ENCODE measurements at places on chromosomes 11 and 22. TPM values are rescaled to one million over a fixed set of nuclear protein-coding genes. Genes with fewer than 3 reads are reported as not detected.

GRCh38 chr11:26126741-26127140 is 205.2 kb upstream of the ANO3 start:
- DNase-seq, result no peak

DNA sequence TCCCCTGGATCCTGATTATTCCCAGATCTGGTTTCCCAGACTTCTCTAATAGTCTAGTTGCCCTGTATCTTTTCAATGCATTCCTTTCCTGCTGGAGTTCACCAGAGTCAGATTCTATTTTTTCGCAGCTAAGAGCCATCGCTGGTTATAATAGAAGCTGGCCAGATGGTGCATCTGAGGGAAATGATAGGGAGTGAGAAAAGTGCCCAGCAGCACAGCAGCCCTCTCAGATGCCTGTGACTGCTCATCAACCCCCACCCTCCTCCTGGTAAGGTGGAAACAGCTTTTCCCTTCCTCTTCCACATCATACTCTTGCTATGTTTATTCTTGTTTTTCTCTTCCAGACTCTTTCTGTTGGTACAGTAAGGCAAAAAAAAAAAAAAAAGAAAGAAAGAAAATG is 12.8 kb downstream of the OR8A1 start:
- DNase-seq, result no peak

- no peak for DNase-seq
These were observed 34.3 kb downstream of the RCOR2 start for GRCh38 chr11:63882555-63883242.

Gene FKBP2
- total RNA-seq, result 78.5 TPM

DNA sequence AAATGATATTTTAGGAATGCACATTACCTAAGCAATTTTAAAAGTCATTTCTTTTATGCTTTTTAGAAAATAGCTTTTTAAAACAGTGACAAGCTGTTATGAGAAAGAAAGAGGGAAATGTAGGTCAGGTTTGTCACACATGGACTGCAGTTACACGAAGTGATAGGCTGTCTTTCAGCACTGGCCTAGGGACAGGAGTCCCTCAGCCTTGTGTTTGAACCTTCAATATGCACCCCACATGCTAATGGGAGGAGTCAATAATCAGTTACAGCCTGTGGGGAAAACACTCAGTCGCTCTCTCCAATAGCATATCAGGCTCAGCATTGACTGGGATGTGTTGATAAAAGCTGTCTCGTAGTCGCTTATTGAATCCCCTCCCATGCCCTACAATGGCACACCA is 45.8 kb downstream of the DNAJC24 start:
- no peak for DNase-seq

GRCh38 chr11:1553808-1554594 is 18.1 kb downstream of the DUSP8 start:
- DNase-seq, result peak; percentile 71

Gene ANKK1
- total RNA-seq, result 0.67 TPM

DNA sequence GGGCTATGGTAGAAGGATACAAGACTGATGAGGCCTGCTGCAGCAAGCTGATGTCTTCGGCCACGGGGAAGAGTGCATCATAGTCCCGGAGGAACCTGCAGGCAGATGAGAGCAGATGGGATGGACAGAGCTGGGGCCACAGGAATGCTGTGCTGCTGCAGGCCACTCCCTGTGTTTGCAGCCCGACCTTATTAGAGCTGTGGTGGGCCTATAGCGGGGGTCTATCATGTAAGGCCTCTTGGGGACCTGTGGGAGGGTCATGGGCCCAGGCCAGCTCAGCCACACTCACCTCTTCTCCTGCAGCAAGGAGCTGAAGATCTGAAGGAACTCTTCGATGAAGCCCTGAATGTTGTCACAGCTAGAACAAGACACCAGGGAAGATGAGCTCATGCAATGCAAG is 31.9 kb downstream of the ASCC2 start:
- DNase-seq, result no peak

DNA sequence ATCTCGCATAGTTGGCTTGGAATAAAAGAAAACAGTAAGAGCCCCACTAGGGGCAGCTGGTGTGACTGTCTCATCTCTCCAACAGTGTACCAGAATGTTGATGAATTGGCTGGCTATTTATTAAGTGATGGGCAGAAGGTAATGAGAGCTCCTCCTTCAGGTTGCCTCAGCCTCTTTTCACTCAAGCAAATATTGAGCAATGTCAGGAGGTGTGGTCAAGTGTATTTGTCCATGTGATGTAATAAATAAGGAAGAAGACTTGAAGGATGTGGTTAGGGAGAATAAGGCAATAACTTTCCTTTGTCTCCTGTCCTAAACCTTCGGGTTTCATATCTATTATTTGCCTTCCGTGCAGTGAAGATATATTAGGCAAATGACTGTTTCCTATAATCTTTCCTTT is at the start of gene TCN1:
TCN1 (minus strand) TSS at position 91 of the 400 bp plus-strand sequence; CDS start at position 74, 17 bp downstream.
- DNase-seq, result no peak

Gene P4HA3
- 0.25 TPM for total RNA-seq

Gene KIRREL3
- 1.2 TPM for total RNA-seq

GRCh38 chr11:125357551-125357950 is 138.5 kb downstream of the FEZ1 start:
- no peak for DNase-seq

DNA sequence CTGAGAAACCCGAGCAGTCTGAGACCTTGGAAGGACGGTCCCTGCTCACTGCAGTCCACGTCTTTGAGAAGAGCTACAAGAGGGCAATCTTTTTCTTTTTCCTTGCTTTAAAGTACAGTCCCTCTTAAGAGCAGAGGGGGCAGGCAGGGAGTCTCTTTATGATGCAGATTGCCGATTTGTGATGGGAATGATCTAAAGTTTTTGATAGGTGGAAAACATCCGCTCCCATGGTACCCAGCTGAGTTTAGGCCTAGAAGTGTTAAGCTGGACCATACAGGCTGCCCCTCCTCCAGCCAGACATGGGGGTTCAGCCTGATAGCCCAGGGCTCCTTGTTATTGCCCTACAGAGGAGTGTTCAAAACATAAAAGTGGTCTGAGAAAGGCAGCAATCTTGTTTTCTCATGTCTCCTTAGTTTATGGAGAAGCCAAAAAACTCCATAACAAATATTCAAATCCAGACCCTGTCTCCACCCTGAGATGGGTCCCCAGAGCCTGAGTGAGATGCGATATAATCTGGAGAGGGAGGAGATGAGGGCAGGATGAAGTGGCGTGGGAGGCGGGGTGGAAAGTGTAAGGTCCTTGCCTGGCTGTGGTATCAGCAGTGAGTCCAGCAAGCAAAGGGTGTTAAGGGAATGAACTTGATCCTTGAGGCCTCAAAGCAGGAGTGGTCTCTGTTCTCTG is 135.1 kb downstream of the FDX1 start:
- no peak for DNase-seq

DNA sequence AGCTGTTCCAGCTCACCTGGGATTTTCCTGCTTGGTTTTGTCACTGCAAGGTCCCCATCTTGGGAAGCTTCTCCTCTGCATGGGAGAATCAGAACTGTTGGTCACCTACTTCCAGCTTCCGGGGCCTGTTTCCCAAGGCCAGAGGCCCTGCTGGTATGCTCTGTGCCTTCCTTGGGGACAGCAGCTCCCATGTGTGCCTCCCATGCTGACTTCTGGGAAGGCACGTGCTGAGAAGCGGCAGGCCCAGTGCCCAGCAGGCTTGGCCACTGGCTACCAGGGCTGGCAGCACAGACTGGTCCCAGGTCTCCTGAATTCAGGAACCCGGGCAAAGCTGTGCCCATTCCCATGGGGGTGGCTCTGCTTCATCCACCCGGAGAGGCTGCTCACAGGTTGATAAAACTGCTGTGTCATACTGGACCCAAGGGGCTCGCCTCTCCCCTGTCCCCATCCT is 33.8 kb downstream of the MYEOV start:
- no peak for DNase-seq

Gene BAIAP2L2
- total RNA-seq, result 84.6 TPM

DNA sequence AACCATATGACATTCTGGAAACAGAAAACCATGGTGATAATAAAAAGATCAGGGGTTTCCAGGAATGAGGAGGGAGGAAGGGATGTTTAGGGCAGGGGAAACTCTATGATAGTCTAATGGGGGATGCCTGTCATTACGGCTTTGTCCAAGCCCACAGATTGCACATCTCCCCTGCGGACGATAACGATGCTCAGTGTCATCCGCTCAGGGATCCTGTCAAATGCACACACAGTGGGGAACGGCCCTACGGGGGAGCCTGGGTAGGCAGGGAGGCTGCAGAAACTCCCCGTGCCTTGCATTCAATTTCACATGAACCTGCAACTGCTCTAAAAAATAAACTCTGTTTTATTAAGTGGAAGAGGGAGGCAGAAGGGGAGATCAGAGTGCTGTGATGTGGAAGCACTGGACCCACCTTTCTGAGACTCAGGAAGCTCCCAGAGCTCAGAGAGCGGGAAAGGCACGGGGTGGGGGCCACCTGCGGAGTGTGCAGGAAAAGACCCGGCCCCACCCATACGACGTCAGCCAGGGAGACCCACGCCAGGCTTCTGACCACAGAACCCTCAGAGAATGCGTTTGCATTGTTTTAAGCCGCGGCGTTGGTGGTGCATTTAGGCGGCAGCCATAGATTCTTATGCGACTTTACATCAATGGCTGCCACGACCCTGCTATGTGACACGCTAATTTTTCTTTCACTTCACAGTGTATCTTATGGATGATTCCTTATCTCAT is 543.5 kb downstream of the BRD1 start:
- DNase-seq, result no peak

DNA sequence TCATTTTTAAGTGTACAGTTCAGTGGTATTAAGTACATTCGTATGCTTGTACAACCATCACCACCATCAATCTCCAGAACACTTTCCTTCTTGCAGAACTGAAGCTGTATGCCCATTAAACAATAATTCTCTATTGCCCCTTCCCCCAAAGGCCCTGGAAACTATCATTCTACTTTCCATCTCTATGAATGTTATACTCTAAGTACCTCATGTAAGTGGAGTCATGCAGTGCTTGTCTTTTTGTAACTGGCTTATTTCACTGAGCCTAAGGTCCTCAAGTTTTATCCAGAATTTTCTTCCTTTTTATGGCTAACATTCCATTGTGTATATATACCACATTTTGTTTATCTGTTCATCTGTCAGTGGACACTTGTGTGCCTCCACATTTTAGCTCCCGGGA is 29.7 kb downstream of the MMP7 start:
- DNase-seq, result no peak

GRCh38 chr11:2934611-2935239 is 5.5 kb upstream of the PHLDA2 start:
- peak; percentile 27 for DNase-seq

DNA sequence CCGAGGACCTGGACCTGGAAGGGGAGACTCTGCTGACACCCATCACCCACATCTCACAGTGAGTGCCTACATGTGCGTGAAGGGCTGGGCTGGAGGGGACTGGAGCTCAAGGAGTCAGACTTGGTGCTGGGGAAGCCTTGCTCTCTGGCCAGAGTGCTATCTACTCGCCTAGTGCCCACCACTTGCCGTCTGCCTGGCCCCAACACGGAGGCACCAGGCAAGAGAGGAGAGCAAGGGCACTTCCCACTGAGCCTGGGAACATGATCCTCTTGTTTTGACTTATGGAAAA is 37.8 kb downstream of the KCNQ1OT1 start:
- no peak for DNase-seq

Gene CDKN1C
- 10.6 TPM for total RNA-seq

Gene P2RX6
- 1.5 TPM for total RNA-seq

DNA sequence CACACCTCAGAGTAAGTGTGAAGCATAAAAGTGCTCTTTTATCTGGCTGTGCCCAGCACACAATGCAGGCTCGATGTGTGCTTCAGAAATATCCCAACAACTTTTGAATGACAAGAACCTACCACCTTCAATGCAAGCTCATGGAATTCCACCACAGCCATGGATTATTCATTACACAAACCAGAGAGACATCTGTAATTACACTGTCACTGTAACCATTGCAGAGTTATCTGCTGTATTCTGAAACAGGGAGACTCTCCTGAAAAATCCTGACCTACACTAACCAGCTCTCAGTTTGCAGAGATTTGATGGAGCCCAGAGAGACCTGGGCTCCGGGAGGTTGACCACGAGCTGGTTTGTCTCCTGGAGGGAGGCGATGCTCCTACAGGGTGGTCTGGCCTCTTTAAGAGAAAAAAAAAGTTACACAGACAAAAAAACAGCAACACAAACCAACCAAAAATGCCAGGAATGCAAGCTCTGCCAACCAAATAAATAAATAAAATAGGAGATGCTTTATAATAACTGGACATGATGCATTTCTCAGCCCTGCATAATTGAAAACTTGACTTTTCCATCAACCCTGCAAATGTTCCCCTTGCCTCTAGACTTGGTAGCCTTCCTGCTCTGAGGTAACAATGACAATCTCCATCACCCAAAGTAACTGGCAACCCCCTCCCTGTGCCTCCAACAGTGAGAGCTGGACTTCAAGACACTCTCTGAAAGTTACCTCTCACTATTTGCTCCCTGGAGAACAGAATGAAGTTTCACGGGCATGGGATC is 69.7 kb downstream of the ETS1 start:
- no peak for DNase-seq

- DNase-seq, result no peak
These were observed 73.1 kb downstream of the FBLN1 start for GRCh38 chr22:45575607-45576272.

DNA sequence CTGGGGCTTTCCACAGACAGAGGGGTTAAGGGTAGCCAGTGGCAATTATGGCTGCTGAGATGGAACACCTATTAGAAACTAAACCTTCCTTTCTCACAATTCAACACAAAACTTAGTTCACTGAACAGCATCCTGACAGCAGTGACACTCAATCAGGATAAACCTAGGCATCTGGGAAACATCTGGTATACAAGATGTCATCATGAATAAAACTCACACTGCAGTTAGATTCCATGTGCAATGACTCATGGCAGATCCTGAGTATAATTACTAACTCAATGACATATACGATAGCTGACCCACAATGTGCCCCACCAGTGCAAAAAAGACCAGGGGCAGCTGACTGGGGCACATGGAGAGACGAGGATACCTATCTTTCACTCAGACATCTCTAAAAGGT is 17.7 kb downstream of the RBFOX2 start:
- no peak for DNase-seq

Gene MYBPC3
- not detected for total RNA-seq

Gene OR2AG2
- 0.11 TPM for total RNA-seq

Gene AIFM3
- total RNA-seq, result 126 TPM

GRCh38 chr11:69157156-69157821 is 1.6 kb downstream of the SMIM38 start:
- peak; percentile 16 for DNase-seq

- peak; percentile 34 for DNase-seq
These were observed 18.5 kb downstream of the FIBIN start for GRCh38 chr11:27012234-27012921.

DNA sequence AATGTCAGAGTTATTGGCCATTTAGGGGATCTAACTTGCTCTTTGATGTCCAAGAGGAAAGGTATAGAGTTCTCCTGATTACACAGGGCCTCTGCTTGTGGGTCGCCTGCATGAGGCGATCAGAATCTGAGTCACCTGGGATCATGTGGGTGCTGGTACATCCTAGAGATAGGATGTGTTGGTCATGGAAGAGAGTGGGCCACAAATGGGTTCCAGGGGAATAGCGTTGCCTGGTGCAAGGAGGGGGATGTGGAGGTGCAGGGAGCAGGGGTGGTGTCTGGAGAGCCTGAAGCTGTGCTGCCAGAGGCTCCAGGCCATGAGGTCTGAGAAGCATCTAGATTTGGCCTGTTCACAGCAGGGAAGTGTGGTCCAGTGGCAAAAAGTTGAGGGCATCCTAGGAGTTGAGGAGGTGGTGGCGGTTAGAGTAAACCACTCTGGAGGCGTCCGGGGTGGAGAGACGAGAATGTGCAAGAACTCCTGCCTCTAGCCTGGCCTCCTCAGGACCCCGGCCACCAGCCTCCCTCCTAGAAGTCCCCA is 92.8 kb downstream of the MED15 start:
- no peak for DNase-seq

Gene GAL
- total RNA-seq, result 1.5 TPM

- DNase-seq, result no peak
These were observed 15.4 kb downstream of the SHANK2 start for GRCh38 chr11:71236836-71237475.

Gene NXPE4
- total RNA-seq, result 191 TPM

Measured in left colon (tissue), 2 donors.